ENCODE measurements at places on chromosomes 5 and 9. TPM values are rescaled to one million over a fixed set of nuclear protein-coding genes. Genes with fewer than 3 reads are reported as not detected.
A peak's percentile ranks its signal among the peaks of the same experiment; 100 is the strongest.

DNA sequence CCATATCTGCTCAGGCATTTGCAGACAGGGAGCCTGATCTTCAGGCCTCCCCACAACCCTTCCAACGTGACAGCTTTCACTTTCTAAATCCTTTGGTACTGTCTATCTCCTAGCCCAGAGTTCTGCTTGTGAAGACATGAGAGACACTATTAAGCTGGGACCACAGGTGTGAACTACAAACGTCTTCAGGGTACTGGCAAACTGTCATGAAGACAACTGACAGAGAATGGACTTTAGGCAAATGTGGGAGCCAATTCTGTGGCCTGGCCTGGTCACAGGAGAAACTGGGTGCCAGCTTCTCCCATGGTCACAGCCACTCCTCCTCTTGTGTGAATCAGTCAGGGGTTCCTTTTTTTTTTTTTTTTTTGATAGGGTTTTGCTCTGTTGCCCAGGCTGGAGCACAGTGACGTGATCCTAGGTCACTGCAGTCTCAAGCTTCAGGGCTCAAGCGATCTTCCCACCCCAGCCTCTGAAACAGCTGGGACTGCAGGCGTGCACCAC, 10.4 kb downstream of the TRIM14 start:
- DNase-seq, result no peak

ACSL6 gene
- total RNA-seq, result 0.35 TPM

NR2F1 gene
- total RNA-seq, result 71.5 TPM

DNA sequence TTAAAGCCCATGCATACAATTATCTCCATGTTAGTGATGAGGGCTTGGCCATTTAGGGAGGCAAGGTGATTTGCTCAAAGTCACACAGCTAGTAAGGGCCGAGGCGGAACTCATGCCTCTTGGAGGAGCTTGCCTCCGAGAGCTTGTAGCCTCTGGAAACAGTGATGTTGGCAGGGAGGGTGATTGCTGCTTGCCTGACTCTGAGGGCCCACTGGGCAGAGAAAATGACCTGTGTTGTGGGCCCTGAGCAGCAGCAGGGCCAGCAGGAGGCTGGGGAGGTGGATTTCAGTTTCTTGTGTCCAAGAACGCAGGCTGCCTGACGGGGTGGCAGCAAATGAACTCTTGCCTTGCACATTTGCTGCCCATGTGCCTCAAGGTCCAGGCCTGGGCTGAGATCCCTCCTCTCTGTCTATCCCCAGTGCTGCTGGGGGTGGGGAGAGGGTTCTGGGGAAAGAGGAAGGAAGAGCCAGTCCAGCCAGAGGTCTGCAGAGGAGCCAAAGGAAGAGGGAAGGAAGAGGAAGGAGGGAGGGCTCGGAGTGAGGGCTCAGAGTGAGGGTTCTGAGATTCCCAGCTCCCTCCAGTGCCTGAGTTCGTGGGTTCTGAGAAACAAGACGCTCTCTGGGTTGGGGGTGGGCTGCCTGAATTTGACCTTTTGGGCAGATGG, 16.2 kb upstream of the PTGS1 start:
- no peak for DNase-seq

- DNase-seq, result no peak
These were observed 95.1 kb upstream of the CD180 start for GRCh38 chr5:67291671-67292070.

DNA sequence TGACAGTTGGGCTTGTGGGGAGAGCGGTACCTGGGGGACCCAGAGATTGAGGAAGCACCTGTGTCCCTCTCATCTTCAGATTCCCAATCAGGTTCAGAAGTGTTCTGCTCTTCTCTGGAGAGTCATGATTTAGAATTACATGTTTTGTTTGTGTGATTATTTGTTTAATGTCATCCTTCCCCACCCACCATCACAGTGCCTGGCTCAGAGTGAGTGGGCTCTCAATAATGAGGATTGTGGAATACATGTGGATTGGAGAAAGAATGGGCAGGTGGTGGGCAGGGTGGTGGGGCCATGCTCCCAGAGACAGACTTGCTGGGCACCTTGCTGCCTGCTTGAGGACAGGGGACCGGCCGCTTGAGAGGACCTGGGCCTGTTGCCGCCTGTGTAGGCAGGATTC, 88.0 kb downstream of the PPARGC1B start:
- no peak for DNase-seq

DNA sequence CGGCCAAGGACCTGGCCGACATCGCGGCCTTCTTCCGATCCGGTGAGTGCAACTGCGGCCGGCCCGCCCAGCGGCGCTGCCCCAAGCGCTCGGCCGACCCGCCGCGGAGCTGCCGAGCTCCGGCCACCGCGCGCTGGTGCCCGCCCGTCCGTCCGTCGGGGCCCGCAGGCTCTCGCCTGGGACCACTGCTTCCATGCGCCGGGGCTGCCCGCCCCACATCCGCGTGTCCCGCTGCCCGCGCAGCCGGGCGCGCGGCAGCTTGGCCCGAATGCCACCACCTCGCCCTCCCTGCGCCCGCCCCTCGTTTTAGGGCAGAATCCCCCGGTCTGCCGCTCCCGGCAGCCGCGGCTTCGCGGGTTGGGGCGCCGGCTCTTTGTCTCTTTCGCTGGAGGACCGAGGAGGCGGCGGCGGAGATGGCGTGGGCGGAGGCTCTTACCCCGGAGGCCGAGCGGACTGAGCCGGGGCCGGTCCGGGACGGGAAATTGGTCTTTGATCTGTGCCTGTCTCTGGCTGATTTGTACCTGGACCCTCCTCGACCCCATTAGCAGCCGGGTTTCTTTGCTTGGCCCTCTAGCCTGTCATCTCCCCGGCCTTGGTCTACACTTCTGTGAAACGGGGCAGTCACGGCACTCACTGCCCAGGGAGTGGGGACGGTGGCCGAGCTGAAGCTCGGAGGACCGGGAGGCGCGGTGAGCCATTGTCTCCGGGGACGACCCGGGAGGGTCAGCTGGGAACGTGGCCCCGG, 871 bp downstream of the TRIO start:
- peak; percentile 90 for DNase-seq

DNA sequence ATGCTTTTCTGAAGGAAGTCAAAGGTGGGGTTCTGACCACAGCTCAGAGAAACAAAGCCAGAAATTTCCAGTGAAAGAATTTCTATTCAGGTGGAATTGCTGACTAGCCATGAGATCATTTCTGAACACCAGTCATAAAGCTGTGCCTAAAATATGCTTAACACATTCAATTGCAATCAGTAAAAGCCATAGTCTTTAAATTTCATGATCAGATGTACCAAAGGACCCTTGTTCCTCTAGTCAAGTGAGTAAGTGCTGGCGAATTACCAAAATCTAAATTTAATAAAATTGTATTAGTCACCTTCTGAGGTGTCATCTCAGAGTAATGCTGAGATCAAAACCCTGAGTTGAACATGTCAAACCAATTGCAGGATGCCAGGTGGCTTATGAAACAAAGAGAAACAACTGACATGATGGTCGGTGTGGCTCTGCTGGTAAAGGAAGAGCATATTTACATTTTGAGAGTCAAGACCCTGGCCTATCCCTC, 334.2 kb upstream of the CCNH start:
- DNase-seq, result no peak

- no peak for DNase-seq
These were observed 287.4 kb upstream of the ARRDC3 start for GRCh38 chr5:91670563-91670962.

DNA sequence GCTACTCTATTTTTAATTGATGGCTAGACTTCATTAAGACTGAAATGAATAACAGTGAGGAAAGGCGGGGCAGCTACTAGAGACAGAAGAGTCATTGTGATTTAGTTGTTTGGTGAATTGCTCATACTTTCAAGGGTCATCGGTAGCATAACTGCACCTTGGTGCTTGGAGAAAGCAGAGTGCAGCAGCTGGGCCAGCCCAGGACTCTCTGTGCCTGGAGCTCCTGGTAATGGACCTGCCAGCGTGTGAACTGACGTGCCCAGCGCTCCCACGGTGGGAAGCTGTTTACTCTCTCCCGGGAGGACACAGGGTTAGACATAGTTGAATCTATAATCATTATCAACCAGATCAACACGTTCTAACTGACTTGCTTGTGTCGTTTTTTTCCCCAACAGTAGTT, 42.9 kb downstream of the LURAP1L start:
- no peak for DNase-seq

DNA sequence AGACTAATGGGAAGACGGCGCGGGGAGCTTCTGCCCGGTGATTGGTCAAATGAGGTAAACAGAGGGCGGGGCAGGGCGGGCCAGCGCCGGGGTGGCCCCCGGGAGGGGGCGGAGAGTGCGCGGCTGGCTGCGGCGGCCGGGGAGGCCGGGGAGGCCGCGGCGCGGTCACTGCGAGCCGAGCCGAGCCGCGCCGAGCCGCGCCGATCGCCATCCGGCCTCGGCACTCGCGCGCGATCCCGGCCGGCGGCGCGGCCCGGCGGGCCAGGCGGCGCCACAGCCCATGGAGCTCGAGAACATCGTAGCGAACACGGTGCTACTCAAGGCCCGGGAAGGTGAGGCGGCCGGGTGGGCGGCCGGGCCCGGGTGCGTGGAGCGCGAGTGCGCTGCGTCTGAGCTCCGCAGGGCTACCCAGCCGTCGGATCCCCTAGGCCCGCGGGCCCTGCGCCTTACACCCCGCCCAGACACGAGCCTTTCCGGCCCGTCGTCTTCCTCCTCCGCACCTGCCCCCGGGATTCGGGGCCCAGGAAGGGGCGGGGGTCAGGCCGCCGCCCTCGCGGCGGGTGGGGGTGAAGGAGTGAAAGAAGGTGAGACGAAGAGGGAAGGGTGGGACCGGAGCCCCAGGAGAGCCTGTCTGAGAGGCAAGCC, at the start of gene GRK6:
Gene GRK6, plus strand, starts transcription at position 111 of the 645 bp plus-strand sequence. Its CDS starts 170 bp downstream, at position 281.
- no peak for DNase-seq

GRCh38 chr5:115616892-115617291, 8.9 kb downstream of the TMED7 start:
- DNase-seq, result no peak

DNA sequence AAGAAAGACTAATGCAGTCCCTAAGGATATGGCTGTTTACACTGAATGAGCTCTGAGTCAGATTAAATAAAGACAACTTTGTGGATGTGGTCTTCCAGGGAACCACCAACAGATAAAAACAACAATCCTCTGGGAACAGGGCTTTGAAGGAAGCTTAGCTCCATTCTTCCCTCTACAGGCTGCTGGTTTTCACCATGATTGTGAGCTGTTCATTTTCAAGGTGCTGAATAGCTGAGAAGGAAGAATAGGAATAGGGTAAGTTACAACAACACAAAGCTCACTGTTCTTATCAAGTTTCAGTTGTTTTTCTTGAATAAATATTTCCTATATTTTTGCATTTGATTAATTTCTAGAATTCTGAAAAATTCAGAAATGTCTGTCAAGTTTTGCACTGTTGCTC, 25.9 kb upstream of the PTAR1 start:
- no peak for DNase-seq

CDC37L1 gene
- 40.3 TPM for total RNA-seq

GRCh38 chr5:150587856-150588595, 52.4 kb upstream of the SYNPO start:
- DNase-seq, result peak; percentile 87

GRCh38 chr5:150329038-150329437, 26.3 kb upstream of the ARSI start:
- DNase-seq, result no peak

- DNase-seq, result no peak
These were observed 4.5 kb downstream of the ZNF608 start for GRCh38 chr5:124741711-124742496.

OBP2B gene
- total RNA-seq, result not detected

- no peak for DNase-seq
These were observed 83.1 kb downstream of the TEX10 start for GRCh38 chr9:100269656-100270055.

DNA sequence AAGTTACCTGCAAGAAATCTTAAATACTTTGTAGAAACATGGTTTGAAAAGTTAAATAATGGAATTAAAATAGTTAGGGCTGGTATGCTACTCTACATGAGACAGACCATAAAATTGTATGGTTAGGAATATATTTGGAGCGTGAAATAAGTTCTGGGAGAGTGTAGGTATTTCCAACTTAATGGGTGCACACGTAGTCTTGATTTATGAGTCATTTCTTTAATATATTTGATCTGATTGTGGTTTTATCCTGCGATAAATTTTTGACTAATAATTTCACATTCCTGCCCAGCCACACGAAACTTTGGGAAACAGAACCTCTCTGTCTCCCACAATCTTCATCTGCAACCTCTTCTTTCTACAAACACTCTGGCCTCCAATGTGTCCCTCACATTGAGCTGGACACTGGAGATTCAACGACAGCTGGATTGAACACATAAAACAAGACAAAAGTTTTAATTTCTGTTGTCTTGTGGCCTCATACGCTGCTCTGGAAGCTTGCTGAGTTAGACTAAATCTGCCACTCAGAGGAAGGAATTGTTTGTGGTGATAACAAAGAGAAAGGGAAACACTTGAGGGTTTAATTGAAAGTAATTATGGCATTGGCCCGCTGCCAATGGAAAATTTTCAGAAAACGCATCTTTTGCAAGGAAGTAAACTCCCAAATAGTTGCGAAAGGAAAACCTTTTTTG, 201.8 kb upstream of the ZNF608 start:
- no peak for DNase-seq

DNA sequence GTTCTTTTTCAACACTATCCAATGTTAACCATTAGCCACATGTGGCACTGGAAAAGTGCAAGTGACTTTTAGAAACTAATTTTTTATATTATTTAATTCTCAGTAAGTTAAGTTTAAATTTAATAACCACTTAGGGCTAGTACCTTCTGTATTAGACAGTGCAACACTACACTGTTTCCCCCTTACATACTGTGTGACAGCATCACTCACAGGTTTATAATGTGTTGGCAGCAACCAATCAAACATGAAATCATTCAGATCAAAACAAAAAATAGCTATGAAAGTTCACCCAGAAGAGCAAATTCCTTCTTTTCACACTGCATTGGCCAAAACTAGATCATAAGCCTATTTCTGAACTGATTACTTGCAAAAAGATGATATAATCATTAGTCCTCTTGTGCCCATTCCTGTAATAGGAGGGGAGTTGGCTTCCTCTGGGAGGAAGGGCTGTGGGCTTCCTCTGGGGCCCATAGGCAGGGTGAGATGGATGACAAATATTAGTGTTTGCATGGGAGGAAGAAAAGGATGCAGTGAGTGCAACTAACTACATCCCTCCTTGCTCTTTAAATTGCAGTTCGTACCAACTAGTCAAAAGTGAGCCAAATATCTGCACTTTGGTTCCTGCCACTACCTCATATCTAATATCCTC, 708.1 kb upstream of the RGMB start:
- no peak for DNase-seq

DNA sequence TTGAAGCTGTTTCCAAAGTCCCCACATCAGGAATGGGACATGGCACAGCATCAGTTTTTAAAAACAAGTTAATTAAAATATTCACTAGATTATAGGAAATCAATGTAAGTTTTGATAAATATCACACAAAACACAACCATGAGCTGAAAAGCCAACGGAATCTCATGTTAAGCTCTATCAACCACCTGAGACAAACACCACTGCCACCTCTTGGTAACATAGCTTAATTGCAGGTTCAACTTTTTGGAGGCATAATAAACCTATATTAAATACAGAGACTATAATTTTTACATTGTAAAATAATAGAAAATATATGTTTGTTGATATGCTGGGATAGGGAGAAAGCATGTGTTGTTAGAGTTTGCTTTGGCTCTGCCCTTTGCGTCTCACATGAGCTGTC, 126.1 kb downstream of the SV2C start:
- no peak for DNase-seq

VCAN gene
- total RNA-seq, result 224 TPM
